ENCODE measurements at places on chromosomes 6 and 20.

- no peak for DNase-seq
- no peak overlapping the region for H3K4me3 ChIP-seq
- peaks cover 4% of the 10 kb centered on the region for H3K36me3 ChIP-seq
- H3K27me3 ChIP-seq = peaks cover 68% of the 10 kb centered on the region
- H3K27ac ChIP-seq = no peak overlapping the region
These were observed 3.3 kb upstream of the TBX18 start for GRCh38 chr6:84767526-84768201.

GRCh38 chr20:52331655-52332054 is 140.1 kb upstream of the ZFP64 start:
- no peak for DNase-seq
- H3K36me3 ChIP-seq = peaks cover 2% of the 10 kb centered on the region
- no peaks in the 10 kb centered on the region for H3K4me1 ChIP-seq
- no peak overlapping the region for H3K4me3 ChIP-seq
- H3K27me3 ChIP-seq = no peaks in the 10 kb centered on the region

DNA sequence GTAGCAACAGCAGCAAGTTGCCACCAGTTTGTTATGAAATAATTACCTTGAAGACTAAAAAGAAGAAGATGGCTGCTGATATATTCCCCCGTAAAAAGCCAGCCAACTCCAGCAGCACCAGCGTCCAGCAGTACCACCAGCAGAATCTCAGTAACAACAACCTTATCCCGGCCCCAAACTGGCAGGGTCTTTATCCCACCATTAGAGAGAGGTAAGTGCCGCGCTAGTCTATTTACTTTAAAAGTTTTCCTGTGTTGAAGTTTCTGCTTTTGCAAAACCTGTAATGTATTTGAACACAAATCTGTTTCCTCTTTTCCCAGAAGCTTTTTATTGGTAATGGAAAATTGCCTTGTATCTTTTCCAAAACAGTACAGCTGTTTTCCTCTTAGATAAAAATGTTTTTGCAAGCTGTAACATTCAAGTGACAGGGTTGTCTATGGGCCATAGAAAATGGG is 725 bp downstream of the BTBD3 start:
- no peak for DNase-seq
- H3K27me3 ChIP-seq = no peaks in the 10 kb centered on the region
- no peak overlapping the region for H3K4me3 ChIP-seq
- H3K36me3 ChIP-seq = no peaks in the 10 kb centered on the region

- no peak for DNase-seq
- H3K4me1 ChIP-seq = no peaks in the 10 kb centered on the region
- no peak overlapping the region for H3K4me3 ChIP-seq
- no peaks in the 10 kb centered on the region for H3K36me3 ChIP-seq
These were observed 1643.3 kb downstream of the GRIK2 start for GRCh38 chr6:103036846-103037245.

- DNase-seq = peak; percentile 28
- no peaks in the 10 kb centered on the region for H3K27me3 ChIP-seq
- no peak overlapping the region for H3K27ac ChIP-seq
- no peaks in the 10 kb centered on the region for H3K36me3 ChIP-seq
- no peak overlapping the region for H3K4me3 ChIP-seq
These were observed 47.8 kb downstream of the GMPR start for GRCh38 chr6:16286151-16286522.

DNA sequence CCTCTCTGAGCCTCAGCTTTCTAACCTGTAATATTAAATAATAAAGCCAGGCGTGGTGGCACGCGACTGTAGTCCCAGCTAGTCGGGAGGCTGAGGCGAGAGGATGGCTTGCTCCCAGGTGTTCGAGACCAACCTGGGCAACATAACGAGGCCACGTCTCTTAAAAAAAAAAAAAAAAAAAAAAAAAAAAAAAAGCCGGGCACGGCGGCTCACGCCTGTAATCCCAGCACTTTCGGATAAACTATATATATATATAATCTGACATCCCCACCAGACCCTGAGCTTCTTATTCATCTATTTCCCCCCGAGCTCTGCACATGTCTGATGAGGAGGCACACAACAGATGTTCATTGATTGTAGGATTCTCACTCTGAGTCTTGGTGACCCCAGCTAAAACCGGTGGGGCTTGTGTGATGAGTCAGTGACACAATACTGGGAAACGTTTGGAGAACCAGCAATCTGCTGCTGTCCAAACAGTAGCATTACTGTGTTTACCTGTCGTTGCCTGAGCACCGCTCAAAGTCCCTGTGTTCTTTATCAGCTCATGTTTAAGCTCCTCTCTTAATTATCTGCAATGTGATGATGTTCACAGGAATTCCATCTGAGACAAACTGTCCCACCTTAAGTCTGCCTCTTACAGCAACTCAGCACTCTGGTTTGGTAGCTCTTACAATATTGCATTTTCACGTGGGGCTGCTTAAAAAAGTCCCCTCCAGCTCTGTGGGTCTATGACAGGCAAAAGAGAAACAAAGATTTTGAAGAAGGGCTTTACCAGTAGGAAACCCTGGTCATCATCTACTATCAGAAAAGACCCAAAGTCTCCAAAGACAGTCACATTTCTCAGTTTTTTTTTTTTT is 1.0 kb upstream of the SPATA2 start:
- peak overlapping the region; percentile 100 for H3K27ac ChIP-seq
- peak; percentile 10 for DNase-seq
- H3K36me3 ChIP-seq = no peaks in the 10 kb centered on the region
- peak overlapping the region; percentile 99 for H3K4me3 ChIP-seq

DNA sequence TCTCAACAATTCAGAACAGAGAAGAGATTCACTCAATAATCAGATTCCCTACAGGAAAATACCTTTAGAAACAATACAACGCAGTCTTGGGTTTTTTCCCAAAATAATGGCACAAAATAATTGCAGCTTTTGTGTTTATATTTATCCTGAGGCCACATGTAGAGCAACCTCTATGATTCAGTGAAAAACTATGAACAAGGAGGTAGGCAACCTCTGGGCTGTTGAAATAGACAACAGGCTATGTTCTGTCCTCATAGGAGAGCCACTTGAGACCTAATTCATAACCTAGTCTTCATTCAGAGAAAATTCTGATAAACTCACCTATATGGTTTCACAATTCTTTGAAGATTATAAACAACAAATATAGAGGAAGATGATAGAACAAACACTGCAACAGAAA is 118.3 kb downstream of the KHDC1L start:
- H3K36me3 ChIP-seq = no peaks in the 10 kb centered on the region
- no peaks in the 10 kb centered on the region for H3K27me3 ChIP-seq
- H3K4me1 ChIP-seq = no peaks in the 10 kb centered on the region
- DNase-seq = no peak
- no peak overlapping the region for H3K4me3 ChIP-seq

GRCh38 chr6:52904562-52905279 is 4.8 kb downstream of the GSTA3 start:
- H3K4me3 ChIP-seq = no peak overlapping the region
- peak; percentile 42 for DNase-seq
- peaks cover 9% of the 10 kb centered on the region for H3K27me3 ChIP-seq
- no peak overlapping the region for H3K27ac ChIP-seq

DNA sequence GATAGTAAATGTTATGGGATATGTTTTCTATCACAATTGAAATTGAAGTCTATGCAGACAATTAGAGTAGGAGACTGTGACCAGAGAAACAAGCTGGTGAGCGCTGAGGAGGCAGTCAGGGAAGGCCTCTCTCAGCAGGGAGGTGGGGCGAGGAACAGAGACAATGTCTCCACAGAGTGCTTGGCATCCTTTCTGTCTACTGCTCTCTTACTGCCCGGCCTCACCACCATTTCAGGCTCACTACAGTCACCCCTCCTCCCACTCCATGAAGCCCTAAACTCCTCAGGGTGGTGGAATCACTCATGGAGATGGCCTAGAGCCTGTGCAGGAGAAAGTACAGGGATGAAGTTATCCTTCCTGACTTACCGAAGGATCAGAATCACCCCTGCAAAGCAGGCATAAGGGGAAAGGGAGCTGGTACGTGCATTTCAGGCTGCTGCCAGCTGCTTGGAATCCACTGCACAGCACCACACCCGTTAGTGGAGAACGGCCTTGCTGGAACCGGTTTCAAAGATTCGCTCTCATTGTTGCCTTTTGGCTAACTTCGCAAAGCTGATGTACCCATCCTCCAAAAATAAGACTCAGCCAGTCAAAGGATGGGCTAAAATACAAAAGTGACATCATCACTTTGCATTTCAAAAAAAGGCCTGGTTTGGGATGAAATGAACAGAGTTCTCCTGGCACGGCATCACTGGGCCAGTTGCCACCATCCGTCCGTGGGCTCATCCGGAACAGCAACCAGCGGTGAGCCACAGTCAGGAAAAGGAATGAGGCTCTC is 67.3 kb downstream of the SLC22A23 start:
- H3K36me3 ChIP-seq = no peaks in the 10 kb centered on the region
- DNase-seq = no peak
- no peaks in the 10 kb centered on the region for H3K27me3 ChIP-seq
